ENCODE measurements at places on chromosomes 13 and 19.

GRCh38 chr13:67100730-67101129 is 129.4 kb downstream of the PCDH9 start:
- DNase-seq = no peak

DNA sequence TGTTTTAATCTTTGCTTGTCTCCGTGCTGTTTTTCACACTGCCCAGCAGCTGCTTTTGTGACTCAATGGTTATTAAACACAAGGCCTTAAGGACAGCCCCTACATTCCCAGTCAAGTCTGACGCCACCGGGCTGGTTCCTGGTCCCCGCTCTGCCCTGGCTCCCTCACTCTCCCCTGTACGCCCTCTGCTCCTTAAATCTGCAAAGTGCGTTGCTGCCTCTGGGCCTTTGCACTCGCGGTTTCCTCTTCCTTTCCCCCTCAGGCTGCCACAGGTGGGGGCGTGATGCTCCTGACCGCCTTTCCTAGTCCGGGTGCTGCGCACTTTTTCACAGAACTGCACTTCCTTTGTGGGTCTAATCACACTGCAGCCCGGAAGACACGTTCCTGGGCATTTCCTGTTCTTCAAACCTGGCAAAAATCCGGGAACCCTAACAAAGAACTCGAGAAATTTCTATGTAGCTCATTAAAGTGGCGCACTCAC is 25.6 kb downstream of the NOSIP start:
- DNase-seq = no peak

DNA sequence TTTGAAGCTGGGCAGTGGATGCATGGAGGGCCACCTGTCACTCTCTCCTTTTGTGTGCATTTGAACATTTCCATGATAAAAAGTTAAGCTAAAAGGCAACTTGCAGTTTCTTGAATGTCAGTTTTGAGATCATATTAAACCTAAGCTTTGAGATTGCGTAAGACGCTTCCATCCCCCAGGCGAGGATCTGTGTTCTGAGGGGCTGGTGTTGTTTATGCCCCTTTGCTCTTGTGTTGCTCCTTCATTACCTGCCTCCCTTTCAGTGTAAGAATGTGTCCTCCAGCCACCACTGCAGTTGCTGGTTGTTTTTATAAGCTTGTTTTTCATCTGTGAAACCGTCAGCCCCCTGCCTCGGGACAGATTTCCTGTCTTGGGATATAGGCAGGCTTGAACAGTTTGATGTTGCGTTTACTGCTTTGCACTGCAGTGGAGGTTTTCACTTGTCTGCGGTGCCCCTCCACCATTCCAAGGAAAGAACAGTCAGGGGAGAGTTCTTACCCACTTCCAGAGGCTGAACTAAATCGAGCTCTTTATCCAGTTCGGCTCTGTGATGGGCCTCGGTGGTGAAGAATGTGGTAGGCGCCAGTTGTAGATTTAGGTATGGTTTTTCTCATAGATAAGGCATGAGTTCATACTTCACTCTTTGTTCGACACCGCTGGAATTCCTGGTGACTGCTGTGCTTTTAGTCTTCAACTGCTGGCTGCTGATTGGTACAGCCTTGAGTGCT is 96.8 kb downstream of the ARHGEF7 start:
- no peak for DNase-seq

DNA sequence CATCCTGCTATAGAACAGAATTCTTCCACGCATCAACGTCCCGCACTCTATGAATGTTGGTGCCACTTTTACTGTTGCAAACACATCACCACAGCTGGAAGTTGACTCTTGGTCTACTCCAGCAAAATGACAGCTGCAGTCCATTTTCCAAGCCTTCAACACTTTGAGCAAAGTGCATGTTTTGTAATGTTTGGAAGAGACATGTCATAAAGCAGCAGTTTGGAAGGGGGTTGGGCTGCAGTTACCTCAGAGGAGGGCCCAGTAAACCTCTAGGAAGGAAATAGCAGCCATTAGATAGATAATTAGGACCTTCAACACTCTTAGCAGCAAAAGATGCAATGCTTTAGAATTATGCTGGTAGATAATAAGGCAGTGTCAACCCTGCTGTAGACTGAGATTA is 323.6 kb downstream of the TDRD3 start:
- DNase-seq = no peak

DNA sequence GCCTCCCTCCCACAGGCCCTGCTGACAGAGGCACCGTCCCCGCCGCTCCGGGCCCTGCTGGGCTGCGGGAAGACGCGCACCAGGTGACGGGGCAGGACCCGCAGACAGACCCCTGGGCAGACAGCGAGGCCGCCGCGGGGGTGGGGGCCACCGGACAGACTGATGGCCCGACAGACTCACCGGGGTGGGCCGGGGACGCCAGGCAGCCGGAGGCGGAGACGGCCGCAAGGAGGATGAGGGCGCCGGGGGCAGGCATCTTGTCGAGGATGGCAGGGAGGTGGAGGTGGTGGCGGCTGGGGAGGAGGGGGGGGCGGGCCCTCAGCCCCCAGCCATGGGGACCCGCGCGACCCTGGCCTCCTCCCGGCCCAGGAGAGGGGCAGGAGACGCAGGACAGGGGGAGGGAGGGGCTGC is 309 bp downstream of the LMTK3 start:
- no peak for DNase-seq

- no peak for DNase-seq
Observed at GRCh38 chr19:41535029-41535622, 40.8 kb upstream of the CEACAM21 start.

DNA sequence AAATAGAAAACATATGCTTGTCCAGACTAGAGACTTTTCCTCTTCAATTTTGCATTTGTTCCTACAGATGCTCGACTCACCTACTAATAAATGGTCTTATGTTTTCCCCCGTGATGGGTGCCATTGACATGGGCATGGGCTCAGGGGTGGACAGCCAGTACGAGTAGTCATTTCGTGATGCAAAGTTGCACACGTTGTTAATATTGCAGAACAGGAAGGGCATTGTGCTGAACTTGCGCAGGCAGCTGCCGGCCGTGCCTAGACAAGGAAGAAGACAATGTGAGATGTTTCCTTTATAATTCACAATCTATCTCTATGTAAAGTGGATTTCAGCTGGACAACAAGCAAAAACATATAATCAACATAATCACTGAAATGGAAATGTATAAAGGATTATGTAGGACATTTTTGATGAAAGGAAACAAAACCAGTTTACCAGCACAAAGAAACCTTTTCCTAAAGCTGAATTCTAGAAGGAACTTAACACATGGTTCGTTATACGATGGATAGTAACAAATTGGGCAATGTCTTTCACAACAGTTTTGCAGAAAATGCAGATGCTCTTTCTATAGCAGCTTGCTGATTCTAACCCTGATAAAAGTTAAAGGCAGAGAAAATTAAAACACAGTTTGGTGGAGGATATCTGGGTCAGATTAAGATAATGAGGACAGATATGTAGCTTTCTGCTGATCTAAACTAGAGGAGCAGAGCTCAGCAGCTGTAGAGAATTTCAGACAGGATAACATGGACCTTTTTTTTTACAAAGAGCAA is 145.7 kb downstream of the COL4A1 start:
- no peak for DNase-seq

GRCh38 chr19:47444388-47444821 is 25.1 kb upstream of the MEIS3 start:
- DNase-seq = no peak

DNA sequence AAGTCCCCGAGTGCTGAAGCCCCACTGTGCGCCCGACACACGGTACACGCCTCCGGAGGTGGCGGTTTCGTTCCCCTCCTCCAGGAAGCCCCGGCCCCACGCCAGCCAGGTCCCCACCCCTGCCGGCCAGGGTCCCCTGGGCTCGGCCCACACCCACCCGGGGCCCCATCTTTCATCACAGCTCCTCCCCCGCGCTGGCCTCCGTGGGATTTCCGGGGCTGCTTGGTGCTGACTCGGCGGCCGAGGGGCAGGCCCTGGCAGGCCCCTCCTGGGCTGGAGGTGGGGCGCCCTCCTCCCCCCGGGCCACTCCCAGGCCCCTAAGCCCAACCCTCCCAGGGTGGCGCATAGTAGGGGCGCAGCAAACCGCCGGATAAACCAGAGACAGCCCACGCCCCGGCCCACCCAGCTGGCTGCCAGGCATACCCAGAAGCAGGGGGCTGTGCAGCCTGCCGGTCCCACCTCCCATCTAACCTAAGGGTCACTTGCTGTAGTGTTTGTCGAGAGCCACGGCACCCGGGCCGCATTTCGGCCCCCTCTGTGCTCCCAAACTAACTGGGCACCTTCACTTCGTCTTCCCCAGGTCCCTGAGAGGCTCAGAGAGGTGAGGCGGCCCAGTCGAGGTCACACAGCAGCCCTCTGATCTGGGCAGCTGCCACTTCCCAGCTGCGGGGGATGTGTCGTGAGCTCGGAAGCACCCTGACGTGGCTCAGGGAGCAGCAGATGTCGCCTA is 6.6 kb downstream of the ZBTB7A start:
- DNase-seq = no peak

DNA sequence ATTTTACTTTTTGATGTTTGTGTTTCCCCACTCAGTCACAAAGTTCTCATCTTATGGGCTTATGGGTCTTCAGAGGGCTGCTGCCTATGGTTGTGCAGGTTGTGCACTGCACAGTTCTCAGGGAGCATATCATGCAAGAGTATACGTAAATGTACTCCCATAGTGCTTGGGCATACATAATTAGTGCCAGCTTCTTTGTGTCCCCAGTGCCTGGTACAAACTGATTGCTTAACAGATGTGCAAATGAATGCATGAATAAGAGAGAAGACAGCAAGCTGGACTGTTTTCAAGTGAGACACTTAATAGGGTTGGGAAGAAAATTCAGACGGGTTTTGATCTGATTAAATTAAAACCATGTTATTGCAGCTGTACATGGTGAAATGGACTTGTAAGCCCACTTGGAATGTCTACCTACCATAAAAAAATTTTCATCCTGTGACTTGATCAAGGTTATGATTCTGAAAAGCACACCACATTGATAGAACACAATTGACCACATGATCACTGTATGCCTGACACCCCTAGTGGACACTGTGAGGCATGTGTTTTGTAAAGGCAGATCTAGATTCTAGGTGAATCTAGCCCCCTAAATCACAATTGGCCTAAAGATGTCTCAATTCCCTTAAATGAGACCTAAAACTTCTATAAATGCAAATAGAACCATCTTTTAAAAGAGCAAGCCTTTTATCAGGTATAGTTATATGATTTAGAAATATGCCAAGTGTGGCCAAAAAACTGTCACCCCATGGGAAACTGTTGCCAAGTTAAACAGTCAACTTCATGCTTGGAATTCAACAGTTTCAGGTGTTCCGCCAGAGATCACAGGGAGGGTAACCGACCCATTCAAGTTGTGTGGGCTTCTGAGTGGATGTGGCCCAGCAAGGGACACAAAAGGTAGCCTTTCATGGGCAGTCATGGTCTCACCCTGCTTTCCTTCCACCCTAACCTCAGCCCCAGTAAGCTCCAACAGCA is 27.9 kb downstream of the FAM124A start:
- DNase-seq = no peak

DNA sequence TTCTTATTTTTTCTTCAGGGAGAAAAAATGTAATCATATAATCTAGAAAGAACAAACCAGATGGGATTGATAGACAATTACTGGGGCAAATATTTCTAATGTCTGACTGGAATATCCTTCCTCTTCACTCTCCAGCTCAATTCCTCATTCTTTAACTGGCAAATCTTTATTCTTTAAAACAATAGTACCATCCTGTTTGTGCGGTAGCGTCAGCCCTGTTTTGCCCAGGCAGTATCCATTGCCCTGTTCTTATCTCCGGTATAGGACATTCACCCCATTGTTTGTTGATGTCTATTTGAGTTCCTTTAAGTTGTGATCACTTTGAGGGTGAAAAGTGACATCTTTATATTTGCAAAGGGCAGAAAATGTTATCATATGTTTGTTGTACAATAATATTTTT is 185.4 kb downstream of the POSTN start:
- no peak for DNase-seq

DNA sequence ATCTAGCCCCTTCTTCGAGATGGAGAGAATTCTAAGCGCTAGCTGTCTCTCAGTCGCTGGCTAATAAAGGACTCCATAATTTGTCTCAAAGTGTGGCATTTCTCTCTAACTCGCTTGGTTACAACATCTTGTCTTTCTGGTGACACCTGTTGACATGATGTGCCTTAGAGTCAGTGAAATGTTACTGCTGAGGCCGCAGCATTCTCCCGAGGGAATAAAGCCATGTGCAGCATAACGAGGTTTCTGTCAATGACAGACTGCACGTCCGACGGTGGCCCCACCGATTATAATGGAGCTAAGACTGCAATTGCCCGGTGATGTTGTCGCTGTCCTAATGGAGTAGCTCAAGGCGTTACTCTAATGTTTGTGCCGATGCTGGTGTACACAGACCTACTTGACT is 20.3 kb upstream of the GPR32 start:
- no peak for DNase-seq

DNA sequence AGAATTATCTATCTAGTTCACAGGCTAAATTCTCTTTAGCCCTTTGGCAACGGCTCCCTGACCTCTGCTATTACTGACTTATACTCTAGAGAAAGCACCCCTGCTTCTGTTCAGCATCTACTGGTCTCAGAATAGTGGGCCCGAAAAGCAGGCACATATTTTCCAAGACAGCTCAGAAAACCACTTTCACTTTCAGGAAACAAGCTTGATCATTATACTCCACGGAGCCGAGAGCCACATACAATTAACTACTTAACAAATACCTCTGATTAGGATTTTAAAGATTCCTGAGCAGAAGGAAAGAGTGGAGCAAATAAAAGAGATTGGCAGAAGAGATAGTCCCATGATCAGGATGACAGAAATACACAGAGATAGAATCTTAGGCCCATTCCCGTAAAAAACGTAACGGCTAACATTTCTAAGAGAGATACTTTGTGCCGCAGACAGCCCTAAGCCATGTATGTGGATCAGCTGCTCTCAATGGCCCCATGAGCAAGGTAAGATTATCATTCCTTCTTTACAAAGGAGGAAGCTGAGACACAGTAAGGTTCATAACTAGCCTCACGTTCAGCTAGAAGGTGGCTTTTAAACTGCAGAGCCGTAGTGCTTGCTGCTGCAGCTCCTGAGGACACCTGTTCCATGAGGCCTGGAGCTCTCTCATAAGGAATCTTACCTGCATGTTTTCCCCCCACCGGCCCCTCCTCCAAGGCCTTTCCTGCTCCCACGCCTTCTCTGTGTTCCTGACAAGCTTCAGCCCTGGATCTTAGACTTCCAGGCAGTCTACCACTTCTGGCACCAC is 227.2 kb downstream of the FOXO1 start:
- peak; percentile 52 for DNase-seq

- no peak for DNase-seq
Observed at GRCh38 chr19:15247107-15248014, 15.1 kb upstream of the EPHX3 start.

GRCh38 chr13:99421271-99421670 is 80.0 kb upstream of the TM9SF2 start:
- DNase-seq = no peak

- DNase-seq = no peak
Observed at GRCh38 chr19:14412996-14413692, 6.0 kb downstream of the DDX39A start.

- DNase-seq = no peak
Observed at GRCh38 chr19:6654347-6655310, 15.3 kb downstream of the TNFSF14 start.

GRCh38 chr13:33194820-33195692 is 90.5 kb downstream of the STARD13 start:
- DNase-seq = no peak

GRCh38 chr19:40990972-40991381 is at the start of gene CYP2B6:
Gene CYP2B6, plus strand, starts transcription at chr19:40991282. Its CDS starts 24 bp downstream, at chr19:40991306.
- no peak for DNase-seq

- no peak for DNase-seq
Observed at GRCh38 chr13:43364210-43365038, 341.0 kb downstream of the DNAJC15 start.
